ENCODE measurements at places on chromosomes 11 and 22.
A peak's percentile ranks its signal among the peaks of the same experiment; 100 is the strongest.

GRCh38 chr11:68980776-68981065 is at the start of gene MRGPRD:
MRGPRD (minus strand) TSS chr11:68980986; CDS start chr11:68980986, 0 bp downstream.
- no peak for DNase-seq

DNA sequence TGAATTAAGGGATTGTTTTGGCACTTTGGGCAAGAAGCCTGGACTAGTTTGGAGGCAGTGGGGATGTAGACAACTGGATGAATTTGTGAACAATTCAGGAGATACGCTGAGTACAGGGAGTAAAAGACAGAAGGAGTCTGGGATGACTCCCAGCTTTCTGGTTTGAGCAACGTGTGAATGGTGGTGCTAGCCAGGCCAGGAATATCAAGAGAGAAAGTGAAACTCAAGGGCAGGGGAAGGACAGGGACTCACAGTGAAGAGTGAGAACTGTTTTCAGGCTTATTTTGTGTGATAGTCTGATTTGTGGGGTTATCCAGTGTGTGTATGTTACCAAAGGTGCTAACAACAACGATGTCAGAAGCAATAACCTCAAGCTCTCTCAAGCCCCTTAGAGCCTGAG is 15.9 kb downstream of the CHRM1 start:
- DNase-seq, result no peak

DNA sequence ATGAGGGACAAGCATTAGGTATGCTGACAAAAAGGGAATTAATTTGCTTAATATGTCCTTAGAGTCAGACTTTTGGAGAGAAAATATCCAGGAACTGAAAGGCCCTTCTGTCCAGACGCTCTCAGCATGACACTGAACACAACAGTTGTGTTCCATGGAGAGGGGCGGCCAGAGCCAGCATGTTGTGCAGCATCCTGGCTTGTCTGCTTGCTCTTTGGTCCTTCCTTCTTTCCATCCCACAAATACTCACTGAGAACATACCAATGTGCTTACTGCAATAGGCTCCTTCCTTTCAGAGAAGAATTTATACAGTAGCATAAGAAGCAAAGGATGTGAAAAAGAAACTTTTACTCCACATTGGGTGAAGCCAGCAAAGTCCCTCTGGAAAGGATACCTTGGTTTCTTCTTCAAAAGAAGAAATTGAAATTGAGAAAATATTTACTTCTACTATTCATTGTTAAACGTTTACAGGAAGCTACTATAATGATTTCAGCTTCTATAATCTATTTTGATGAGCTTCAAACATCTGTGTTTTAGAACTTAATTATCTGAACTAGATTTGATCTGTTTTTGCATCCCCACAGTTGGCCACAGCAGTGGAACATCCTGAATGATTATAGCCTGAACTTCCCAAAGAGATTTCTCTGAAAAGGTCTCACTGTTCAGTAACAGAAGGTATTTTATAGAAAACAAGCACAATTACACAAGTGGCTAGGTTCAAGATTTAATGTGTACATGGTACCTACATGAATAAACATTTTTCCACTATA is 304.1 kb upstream of the PITPNB start:
- no peak for DNase-seq

DNA sequence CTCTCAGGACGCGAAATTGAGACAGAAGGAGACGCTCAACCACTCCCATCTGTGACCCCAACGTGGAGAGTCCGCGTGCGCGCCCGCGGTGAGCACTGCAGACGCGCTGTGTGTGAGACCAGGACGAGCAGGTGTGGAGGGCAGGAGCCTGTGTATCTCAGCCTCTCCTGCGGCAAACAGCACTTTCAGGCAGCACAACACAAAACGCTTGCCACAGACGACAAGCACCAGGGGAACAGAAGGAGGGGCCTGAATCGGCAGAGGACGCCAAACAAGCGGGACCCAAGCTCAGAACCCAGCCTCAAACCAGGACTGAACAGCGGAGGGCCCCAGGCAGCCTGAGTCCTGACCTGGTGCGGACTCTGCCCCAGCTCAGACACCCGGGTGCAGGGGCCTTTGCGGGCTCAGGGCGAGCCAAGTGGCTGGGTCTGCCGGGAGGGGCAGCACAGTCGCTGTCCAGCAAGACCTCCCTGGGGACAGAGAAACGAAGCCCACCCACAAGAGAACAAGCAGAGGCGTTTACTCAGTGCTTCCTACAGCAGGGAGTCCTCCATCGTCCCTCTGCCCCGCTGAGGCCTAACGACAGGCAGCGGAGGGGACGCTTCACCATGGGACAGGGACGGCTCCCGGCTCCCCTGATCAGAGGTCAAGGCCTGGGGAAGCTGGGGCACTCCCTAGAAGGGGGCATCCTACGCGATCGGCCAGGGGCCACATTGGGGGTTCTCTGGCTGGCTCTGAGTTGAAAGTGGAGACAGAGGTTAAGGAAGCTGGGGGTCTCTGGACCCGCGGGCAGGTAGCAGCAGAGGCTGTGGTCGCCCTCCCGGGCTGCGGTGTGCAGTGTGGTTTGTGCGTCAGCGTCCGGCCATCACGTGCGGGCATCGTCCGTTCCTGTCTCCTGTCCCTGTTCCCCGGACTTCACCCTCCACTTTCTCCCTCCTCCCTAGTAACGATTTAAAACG is 560.8 kb downstream of the BRD1 start:
- no peak for DNase-seq

DNA sequence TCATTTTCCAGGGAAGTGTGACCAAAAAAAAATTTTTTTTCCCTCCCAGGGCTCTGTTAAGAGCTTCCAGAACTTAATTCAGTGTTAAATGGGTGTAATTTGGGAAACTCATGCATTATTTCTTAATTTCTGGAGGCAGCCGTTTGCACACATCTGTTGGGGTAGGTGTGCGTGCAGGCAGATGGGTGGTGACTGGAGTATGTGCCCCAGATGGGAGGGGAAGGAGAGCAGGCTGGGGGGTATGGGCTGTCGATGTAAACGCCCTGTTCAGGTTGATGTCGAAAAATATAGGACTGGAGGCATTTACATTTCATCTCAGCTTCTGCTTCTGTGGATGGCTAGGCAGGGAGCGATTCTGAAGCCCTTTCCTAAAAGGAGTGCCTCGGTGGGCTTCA is 13.7 kb upstream of the SHISAL1 start:
- no peak for DNase-seq

GRCh38 chr22:20243537-20244249 is 24.4 kb downstream of the RTN4R start:
- DNase-seq, result peak; percentile 64

DNA sequence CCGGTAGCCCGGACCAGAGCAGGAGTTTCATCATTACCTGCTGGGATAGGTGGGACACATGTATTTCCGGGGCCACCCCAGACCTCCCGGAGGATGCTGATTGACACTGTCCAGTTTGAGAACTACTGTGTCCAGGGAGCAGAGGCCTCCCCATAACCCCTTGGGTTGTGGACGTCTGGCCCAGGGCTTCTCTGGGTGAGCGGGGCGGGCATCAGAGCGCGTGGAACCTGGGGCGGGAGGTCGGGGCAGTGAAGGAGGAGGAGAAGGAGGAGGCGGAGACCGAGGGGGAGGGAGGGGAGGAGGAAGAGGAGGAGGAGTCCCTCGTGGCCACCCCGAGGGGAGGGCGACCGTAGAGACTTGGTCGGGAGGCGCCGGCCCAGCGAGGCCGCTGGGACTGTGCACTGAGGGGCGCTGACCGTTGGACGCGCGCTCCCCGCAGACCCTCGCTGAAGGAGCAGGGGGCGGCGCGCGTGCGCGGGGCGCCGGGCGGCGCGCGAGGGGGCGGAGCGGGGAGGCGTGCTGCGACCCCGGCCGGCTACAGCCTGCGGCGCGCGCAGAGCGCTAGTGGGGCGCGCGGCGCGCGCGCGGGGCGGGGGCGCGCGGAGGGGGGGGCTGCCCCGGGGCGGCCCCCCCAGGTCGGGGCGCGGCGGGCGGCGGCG is at the start of gene GRK3:
Gene GRK3 (plus strand): TSS at position 356 of the 659 bp plus-strand sequence. CDS start 366 bp downstream, outside the sequence.
- DNase-seq, result peak; percentile 76
